ENCODE measurements at places on chromosomes 5 and 9.
A peak's percentile ranks its signal among the peaks of the same experiment; 100 is the strongest.

- no peak for DNase-seq
These were observed 12.5 kb downstream of the ZNF366 start for GRCh38 chr5:72494623-72495124.

DNA sequence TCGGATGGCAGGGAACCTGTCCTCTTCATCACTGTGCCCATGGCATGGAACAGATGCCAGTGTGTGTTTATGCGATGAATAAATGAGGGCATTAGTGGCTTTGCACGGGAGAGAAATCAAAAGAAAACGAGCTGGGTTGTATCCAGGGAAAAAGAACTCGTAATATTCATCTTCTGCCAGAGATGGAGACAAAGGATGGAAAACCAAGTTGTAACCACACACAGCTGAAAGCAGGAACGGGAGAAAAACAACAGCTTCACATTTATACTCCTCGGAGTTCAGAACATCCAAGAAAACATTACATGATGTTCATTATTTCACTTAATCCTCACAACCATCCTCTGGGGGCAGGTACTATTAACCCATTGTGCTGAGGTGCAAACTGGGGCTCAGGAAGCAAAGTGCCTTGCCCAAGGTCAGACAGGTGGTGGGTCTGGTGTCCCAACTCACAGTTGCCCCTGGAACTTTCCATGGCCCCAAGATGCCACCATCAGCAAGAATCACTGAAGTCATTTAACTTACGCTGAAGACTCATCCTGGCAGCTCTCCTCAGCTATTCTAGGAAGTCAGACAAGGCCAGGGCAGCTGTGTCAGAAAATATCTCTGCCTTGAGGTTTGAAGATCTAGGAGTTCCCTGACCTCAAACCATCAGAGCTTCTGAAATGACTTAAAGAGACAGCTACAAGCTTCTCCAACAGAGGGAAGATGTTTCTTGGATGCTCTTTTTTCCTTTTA, 250.4 kb downstream of the NSG2 start:
- no peak for DNase-seq

DNA sequence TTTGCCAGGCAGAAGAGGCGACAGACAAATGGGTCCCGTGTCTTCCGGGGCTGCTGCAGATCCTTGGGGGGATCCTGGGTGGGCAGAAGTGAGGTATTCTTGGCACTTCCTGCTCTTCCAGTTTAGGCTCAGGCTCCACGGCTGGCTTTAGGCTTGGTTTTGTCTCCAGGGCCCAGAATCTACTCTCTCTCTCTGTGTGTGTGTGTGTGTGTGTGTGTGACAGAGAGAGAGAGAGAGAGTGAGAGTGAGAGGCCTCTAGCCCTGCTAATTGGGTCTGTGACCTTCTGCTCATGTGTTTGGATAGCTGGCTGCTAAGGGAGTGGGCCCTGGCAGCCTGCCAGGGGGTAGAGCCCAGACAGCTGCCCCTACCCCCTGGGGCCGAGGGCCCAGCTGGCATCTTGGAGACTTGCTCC, 39.3 kb downstream of the CRB2 start:
- peak; percentile 59 for DNase-seq

DNA sequence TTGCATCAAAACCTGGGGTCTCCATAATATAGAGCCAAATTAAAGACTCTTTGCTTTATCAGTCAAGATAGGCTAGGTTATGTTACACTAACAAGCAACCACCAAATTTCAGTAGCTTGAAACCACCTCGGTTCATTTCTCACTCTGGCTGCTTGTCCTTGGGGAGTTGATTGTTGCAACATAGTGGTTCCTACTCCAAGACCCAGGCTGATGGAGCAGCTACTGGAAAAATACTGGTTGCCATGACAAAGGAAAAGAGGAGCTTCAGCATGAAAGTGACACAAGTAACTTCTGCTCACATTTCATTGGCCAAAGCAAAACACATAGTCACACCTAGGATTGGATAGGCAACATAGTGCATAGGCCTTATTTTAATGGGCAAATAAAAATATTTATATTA, 18.5 kb upstream of the RCL1 start:
- DNase-seq: no peak

DNA sequence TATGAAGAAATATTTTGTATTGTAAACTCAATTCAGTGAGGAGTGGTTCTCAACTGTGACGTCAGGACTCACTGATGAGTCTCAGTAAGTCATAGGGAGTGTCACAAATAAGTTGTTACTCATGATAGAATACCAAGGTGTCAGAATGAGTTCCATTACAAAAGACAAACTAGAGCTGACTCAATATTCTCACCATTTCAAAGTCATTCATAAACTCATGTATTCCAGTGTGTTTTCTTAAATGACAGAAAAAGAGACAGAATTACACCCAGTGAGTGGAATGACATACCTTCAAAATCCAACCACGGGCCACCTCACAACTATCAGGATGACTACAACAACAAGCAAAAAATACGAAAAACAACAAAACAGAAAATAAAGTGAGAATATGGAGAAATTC, 321.5 kb downstream of the ENC1 start:
- DNase-seq: no peak

DNA sequence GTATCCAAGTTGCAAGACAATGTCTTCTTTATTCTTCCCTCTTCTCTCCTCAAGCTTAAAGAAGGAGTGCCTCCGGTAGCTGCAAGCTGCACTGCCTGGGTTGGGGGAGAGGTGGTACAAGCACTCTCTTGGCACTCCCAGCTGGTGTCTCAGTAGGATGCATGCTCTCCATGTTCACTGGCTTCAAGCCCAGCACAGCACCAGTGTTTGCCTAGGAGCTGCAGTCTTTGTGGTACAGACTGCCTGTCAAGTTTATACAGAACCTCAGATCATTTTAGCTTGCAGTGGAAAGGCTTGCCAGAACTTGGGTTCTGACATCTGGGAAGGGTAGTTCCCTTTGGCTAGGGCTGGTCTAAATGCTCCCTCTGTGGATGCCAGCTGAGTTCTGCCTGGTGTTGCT, 505.6 kb downstream of the MAN2A1 start:
- no peak for DNase-seq

- no peak for DNase-seq
These were observed 73.4 kb upstream of the FBXW11 start for GRCh38 chr5:172079876-172080275.

GRCh38 chr5:148314187-148314586, 2.0 kb downstream of the SPINK7 start:
- no peak for DNase-seq

DNA sequence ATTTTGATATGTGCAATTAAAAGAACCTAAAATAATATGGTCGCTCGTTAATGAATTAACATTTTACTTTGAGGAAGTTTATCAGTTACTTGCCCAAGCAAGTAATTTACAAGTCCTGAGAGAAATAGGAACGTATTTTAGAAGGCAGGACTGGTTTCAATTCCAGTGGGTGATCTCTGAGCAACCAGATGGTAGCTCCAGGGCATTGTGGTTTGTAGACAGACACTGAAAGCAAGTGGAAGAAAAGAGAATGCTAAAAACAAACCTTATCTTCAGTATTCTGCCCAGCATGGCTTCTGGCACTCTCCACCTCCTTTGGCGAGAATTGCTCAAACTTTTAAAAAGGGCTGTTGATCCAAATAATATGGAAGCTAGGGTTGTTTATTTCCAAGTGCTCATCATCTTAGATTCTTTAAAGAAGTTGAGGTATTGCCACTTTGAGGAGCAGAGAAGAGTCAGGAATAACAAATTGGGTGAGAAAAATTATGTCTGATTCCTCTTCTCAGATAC, 31.8 kb upstream of the ERAP2 start:
- DNase-seq: no peak

DNA sequence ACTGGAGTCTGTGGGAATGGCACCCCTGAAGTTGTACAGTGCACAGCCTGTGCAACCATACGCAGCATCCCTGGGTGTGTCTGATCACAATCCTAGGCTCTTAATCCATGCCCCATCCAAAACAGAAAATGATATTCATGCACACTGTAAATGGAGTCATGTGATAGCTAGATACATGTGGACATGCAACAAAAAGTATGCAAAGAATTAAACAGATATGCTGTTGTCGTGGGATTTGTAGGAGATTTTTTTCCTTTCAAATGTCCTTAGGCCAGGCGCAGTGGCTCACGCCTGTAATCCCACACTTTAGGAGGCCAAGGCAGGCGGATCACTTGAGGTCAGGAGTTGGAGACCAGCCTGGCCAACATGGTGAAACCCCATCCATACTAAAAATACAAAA, 36.1 kb downstream of the PRRX2 start:
- DNase-seq: no peak

DNA sequence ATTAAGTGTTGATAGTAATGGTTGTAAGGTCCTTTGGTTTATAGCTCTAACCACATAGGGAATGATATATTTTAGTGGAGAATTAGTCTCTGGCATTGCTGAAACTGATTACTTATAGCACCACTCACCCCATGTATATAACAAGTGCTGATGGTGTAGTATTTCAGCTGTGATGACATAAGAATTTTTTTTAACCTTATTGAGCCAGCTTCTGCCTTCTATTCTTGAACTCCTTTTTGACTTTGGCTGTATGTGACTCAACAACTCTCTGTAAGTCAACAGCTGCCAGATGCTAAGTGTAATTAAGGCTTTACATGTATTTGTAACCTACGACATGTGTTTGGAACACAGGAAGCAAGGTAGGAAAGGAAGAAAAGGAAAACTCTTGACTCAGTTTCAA, 929.6 kb upstream of the WWC1 start:
- no peak for DNase-seq

DNA sequence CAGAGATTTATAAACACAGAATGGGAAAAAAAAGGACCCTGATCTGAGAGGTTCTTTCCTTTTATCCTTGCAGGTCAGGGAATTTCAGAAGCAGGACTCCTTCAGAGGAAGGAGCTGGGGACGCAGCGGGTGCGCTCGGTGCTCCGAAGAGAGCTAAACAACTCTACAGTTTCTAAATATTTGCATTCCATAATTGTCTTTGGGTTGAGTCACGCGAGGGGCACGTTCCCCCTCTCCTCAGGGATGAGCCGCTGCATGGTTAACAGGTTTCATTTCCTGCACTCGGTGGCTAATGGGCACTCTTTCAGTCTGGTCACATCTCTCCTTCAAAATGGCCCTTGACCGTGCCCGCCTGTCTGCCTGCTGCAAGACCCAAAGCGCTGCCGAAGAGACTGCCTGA, 165.0 kb upstream of the HMHB1 start:
- no peak for DNase-seq

- no peak for DNase-seq
These were observed 84.8 kb downstream of the PCDH1 start for GRCh38 chr5:141793403-141793802.

DNA sequence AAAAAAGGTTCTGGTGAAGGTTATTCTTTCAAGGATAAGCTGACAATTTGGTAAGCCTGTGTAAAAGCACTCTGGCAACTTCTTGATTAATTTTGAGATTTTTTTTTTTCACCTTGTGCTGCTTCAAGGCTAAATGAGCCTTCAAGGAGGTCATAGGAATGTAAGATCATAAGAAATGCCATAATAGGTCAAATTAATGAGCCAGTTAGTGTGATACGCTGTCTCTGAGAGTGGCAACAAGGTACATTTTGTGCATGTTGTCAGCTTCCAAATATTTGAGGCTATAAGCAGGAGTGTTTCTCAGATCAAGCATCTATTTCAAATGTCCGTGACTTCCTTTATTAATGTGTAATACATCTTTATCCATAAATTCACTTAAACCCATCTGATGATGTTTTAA, 72.3 kb upstream of the CDH6 start:
- DNase-seq: no peak

Data from NCI-H1105 (cell line).